ENCODE measurements at places on chromosomes 4 and X.
A peak's percentile ranks its signal among the peaks of the same experiment; 100 is the strongest.

- peak; percentile 66 for DNase-seq
These were observed 42.3 kb upstream of the SRD5A3 start for GRCh38 chr4:55303760-55304165.

DNA sequence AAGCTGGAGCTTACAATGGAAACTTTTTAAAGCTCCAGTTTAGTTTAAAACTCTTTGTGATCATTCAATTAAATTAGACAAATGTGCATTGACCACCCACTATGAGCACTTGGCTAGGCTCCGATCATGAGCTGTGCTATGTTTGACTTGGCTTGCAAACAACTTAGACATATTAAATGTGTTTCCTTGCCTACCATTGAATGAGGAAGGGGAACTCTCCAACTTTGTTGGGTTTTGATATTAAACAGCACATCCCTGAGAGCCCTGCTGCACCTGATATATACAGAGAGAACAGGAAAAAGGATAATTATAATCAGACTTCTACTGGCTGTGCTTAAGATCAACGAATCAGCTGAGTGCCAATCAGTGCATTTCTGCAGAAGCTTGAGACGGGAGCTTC lies 71.4 kb upstream of the ADGRL3 start:
- DNase-seq: no peak

DNA sequence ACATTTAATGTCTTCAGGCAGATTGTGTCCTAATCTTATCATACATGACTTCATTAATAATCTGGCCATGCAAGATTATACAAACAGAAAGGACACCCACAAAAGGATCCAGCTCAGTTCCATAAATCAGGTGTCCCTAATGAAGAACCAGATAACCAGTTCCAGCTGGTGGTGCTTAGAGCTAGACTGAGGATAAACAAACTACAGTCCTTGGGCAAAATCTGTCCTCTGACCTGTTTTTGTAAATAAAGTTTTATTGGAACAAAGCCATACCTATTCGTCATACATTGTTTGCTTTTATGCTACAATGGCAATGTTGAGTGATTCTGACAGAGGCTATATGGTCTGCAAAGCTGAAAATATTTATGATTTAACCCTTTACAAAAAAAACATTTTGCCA lies 199.5 kb downstream of the MID1IP1 start:
- no peak for DNase-seq

DNA sequence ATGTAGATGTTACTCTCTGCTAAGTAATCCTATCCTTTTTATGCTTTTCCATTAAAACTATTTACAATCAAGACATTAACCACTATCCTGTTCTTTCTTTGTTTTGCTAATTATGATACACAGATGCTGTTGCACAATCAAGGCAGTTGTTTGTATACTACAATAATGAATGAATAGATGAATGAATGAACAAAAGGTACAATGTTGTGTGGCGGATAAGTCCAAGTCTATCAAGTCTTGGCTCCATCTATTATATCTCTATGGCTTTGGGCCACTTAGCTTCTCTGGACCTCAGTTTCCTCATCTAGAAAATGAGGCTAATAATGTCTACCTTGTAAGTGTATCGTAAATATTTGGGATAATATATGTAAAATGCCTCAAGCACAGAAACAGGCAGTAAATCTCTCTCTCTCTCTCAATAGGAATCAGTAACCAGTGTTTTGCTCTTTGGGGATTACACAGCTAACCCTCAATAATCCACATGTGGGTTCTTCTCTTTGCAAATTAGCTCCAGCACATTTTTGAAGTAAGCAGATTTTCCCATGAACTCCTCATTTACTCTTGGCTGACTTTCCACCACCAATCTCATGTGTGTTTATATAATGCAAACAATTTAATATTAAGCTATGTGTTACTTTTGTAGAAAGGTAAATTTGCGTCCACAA lies 27.8 kb upstream of the TSPAN5 start:
- no peak for DNase-seq

DNA sequence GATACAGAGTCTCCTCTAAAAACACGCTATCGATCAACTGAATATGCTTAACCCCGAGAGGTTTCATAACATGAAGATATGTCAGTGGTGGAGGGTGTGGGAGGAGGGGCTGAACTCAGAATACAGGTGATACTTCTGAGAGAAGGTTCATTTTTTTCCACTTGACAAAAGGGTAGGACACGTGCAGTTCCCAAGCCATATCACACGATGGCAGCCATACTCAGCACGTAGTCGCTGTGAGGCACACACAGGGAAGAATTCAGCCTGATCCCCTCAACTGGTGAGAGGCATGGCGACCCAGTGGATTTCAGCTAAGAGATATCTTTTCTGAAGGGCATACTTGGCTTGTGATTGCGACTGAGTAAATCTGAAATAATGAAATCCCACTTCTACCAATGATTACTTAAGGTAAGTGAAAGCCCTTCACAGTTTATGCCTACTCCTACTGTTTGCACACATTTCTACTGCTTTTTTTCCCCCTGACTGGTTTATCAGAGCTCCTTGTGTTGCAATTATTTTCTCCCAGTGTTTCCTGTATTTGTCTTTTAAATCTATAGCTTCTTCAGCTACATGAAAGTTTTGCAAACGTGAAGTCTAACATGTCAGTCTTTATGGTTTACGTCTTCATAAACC lies 133.1 kb downstream of the CORIN start:
- DNase-seq: peak; percentile 35

- no peak for DNase-seq
These were observed 170.1 kb downstream of the FRMPD4 start for GRCh38 chrX:12308420-12308819.

DNA sequence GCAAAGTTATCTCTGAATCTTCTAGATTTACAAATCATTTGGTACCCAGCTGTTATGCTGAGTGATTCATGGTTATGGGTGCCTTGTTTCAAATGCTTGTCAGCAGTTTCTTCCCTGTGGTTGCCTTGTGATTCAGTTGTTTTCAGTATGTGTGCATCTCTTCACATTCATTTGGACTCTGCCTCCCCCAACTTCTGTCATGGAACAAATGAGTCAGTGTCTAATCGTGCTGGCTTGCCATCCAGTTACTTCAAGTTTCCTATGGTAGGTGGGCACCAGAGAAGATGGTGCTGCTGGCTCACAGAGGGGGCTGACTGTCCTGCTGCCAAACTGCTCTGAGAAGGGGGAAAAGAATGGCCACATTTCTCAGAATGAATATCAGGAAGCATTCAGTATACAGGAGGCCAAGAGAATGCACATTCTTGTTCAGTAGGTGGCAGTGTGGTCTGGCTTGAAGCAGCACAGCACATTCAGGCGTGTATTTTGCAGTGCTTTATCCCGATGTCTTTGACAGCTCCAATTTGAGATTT lies 260.9 kb downstream of the GLUD2 start:
- DNase-seq: peak; percentile 76
